ENCODE measurements at places on chromosomes 11 and 22.

DNA sequence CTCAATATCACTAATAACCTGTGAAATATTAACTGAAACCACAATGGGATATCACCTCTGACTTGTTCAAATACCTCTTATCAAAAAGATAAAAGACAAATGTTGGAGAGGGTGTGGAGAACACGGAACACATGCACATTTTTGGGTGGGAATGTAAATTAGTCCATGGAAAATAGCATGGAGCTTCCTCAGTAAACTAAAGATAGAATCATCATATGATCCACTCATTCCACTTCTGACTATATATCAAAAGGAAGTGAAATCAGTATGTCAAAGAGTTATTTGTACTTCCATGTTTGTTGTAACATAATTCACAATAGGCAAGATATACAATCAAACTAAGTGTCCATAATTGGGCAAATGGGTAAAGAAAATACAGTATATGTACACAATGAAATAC lies 57.4 kb downstream of the TYR start:
- DNase-seq, result no peak
- H3K4me3 ChIP-seq, result no peak overlapping the region
- no peak overlapping the region for H3K27ac ChIP-seq
- H3K4me1 ChIP-seq, result no peaks in the 10 kb centered on the region
- no peaks in the 10 kb centered on the region for H3K36me3 ChIP-seq
- H3K27me3 ChIP-seq, result no peaks in the 10 kb centered on the region

DNA sequence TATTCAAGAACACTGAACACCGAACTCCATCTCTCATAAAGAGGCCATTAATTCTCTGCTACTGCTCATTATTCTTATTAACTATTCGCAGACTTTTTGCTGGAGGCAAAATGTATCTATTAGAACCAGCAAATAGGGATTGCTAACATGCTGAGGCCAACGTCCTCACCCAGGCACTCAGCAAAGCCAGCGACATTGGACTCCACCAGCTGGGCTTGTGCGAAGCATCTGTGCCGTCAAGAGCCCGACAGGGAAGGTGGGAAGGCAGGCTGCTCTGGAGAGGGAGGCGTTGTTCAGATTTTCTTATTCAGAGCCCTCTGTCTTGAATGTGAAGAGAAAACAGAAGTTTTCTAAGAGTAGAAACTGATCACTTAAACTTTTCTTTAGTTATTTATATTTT lies 615.6 kb upstream of the KIRREL3 start:
- H3K27me3 ChIP-seq, result no peaks in the 10 kb centered on the region
- no peak overlapping the region for H3K27ac ChIP-seq
- no peaks in the 10 kb centered on the region for H3K36me3 ChIP-seq
- no peaks in the 10 kb centered on the region for H3K4me1 ChIP-seq

DNA sequence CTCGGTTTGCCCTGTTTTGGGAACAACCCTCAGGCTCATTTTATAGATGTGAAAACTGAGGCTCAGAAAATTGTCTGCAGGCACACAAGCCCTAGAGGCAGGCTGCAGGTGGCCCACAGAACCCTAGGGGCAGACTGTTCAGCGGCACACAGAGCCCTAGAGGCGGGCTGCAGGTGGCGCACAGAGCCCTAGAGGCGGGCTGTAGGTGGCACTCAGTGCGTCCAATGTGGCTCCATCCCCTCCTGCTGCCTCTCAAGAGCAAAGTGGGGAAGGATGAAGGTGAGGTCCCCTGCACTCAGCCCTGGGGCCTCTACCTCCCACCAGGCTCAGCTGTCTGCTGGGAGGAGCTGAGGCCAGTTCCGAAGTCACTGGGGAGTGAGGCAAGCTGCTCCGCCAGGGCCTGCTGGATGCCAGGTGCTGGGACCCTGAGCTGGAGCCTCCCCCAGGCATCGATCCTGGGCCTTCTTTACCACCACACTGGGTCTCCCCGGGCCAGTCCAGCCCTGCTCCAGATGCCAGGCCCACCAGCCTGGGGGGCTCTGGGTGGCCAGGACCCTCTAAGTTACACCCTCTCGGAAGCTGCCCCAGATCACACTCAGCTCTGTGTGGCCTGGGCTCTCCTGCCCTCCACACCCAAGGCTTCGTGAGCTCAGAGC lies 2.3 kb downstream of the ACY3 start:
- no peaks in the 10 kb centered on the region for H3K36me3 ChIP-seq
- H3K27me3 ChIP-seq, result peaks cover 2% of the 10 kb centered on the region
- H3K27ac ChIP-seq, result no peak overlapping the region

GRCh38 chr11:121427400-121427744 lies 24.7 kb upstream of the SORL1 start:
- H3K27me3 ChIP-seq, result no peaks in the 10 kb centered on the region
- no peak for DNase-seq
- H3K4me3 ChIP-seq, result peak overlapping the region; percentile 63
- no peak overlapping the region for H3K27ac ChIP-seq

DNA sequence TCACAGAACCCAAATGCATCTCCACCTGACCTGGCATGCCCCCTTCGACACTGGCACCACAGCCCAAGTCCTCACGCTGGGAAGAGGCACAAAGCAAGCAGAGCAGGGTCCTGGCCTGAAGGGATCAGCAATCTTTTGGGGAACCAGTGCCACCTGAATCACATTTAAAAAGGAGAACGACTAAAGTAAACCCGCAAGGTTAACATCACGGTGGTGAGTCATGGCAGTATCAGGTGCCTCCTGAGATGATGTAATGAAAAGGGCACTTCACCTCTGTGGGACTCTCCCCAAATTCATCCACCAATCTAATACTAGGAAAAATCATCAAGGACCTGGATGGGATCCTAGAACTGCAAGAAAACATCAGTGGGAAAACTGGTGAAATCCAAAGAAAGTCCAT lies 44.9 kb downstream of the PACSIN2 start:
- no peaks in the 10 kb centered on the region for H3K27me3 ChIP-seq
- H3K4me3 ChIP-seq, result no peak overlapping the region
- H3K4me1 ChIP-seq, result peaks cover 56% of the 10 kb centered on the region
- DNase-seq, result peak; percentile 56

DNA sequence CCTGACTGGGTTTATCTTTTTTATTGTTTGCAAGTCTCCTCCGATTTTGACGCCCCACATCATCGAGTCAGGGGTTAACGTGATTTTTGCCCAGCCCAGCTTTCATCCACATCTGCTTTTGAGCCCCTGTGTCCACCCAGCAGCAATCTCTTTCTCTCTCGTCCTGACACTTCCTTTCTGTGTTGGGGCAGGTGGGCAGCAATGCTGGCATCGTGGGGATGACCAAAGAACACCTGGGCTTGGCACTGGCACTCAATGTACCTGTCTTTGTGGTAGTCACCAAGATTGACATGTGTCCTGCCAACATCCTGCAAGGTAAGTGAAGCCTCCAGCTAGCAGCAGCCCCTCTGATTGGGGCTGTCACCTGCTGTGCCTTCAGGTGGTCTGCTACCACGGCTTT lies 15.8 kb downstream of the GTPBP1 start:
- H3K27ac ChIP-seq, result no peak overlapping the region
- no peak overlapping the region for H3K4me3 ChIP-seq
- peaks cover 33% of the 10 kb centered on the region for H3K36me3 ChIP-seq
- H3K27me3 ChIP-seq, result no peaks in the 10 kb centered on the region
- H3K4me1 ChIP-seq, result no peaks in the 10 kb centered on the region

DNA sequence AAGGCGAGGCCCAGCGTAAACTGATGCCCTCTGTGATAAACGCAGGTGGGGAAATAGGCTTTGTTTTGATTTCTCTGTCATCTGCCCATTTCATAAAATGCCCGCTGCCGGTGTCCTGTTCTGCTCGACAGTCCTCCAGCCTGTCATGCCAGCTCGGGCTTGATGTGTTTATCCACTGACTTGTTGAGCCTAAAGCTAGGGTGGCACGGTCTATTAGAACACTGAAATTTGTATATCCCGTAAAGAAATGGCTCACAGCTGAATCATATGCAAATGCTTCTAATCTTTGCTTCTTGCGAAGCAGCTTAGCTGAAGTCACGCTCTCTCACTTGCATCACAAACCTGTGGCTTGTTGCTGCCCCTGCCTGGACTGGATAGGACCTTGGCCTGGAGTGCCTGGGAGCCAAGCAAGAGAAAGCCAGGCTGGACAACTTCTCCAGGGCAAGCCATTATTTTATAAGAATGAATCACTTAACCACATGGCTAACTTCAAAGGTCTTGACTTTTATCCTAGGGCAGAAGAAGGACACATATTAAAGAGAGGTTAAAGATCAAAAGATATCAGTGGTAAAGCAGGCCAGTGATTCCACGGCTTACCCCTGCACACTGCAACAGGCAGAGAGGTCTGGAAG lies 33.1 kb downstream of the EHF start:
- no peaks in the 10 kb centered on the region for H3K36me3 ChIP-seq
- peak; percentile 59 for DNase-seq
- peaks cover 43% of the 10 kb centered on the region for H3K4me1 ChIP-seq

GRCh38 chr11:122743097-122743741 lies 87.7 kb downstream of the UBASH3B start:
- H3K27me3 ChIP-seq, result peaks cover 4% of the 10 kb centered on the region
- peak overlapping the region; percentile 39 for H3K27ac ChIP-seq
- peaks cover 5% of the 10 kb centered on the region for H3K4me1 ChIP-seq
- no peak for DNase-seq
- no peaks in the 10 kb centered on the region for H3K36me3 ChIP-seq

DNA sequence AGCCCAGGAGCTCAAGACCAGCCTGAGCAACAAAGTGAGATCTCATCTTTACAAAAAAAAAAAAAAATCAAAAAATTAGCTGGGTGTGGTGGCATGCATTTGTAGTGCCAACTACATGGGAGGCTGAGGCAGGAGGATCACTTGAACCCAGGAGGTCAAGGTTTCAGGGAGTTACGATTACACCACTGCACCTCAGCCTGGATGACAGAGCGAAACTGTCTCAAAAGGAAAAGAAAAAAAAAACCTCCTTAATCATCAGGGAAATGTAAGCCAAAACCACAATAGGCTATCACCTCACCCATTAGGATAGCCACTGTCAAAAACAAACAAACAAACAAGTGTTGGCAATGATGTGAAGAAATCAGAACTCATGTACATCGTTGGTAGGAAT lies 13.4 kb downstream of the DGCR2 start:
- peak overlapping the region; percentile 66 for H3K27ac ChIP-seq
- no peaks in the 10 kb centered on the region for H3K27me3 ChIP-seq
- no peaks in the 10 kb centered on the region for H3K36me3 ChIP-seq

Data from activated naive CD4-positive, alpha-beta T cell treated with anti-CD3 and anti-CD28 coated beads for 36 hours (primary cell).